ENCODE measurements at places on chromosomes 11 and 22.
A peak's percentile ranks its signal among the peaks of the same experiment; 100 is the strongest.

DNA sequence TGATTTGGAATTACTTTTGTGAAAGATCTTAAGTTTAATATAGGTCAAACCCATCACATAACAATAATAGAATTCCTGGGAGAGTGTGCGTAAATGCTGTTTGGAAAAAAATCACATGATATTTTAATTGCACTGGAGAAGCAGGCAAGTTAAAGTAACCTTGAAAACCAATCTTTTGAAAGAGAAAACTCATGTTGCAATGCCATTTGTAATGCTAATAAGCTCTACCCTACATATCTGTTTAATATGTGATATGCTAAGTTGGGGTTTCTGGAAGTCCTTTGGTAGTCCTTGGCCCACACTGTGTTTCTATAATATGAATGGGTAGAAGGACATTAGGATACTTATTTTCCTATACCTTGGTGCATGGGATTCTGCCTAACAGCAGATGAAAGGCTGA, 370.4 kb downstream of the DDX10 start:
- DNase-seq: no peak

GRCh38 chr11:91776655-91777054, 448.0 kb upstream of the FAT3 start:
- no peak for DNase-seq

GRCh38 chr11:107999759-108000455, 8.8 kb upstream of the CUL5 start:
- DNase-seq: peak; percentile 19

- no peak for DNase-seq
Observed at GRCh38 chr11:15038963-15039362, 34.4 kb upstream of the CALCB start.

GRCh38 chr11:60910281-60910687, 3.7 kb upstream of the TMEM109 start:
- DNase-seq: no peak

GRCh38 chr11:57900320-57900719, 123.4 kb upstream of the OR9Q1 start:
- DNase-seq: no peak

- DNase-seq: no peak
Observed at GRCh38 chr22:46084943-46085827, 65.1 kb upstream of the PPARA start.

DNA sequence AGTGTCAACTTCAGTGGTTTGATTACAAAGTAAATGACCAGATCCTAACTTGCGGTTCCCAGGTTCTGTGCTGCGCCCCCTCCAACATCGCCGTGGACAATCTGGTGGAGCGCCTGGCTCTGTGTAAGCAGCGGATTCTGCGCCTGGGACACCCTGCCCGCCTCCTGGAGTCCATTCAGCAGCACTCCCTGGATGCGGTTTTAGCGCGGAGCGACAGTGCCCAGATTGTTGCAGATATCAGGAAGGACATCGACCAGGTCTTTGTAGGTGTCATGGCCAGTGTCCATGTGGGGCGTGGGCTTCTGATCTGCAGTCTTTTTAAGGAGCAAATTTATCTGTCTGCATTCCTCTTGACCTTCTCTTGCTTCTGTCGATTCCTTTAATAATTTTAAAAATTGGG, 11.1 kb downstream of the IGHMBP2 start:
- no peak for DNase-seq

GRCh38 chr22:38109371-38110001, 998 bp downstream of the BAIAP2L2 start:
- no peak for DNase-seq

GRCh38 chr11:1881442-1882264, 10.0 kb downstream of the PRR33 start:
- DNase-seq: no peak

GRCh38 chr11:83674102-83674896, 388.1 kb upstream of the CCDC90B start:
- DNase-seq: no peak

DNA sequence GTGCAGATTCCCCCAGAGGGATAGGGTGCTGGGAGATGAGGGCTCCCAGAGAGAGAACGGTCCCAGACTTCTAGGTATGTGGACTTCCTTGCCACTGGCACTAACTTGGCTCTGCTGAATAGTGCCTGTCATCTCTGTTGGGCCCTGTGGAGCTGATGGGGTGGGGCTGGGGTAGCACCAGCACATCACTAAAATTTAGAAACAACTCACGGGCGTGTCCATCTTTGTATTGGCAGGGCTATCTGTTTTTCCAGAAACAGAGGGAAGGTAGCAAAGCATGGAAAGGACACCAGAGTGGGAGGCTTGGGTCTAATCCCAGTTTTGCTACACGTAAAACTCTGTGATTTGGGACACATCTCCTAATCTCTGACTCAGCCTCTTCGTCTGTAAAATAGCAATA, 25.8 kb downstream of the SWAP70 start:
- no peak for DNase-seq

- no peak for DNase-seq
Observed at GRCh38 chr11:69816671-69817070, 2.5 kb downstream of the FGF3 start.

DNA sequence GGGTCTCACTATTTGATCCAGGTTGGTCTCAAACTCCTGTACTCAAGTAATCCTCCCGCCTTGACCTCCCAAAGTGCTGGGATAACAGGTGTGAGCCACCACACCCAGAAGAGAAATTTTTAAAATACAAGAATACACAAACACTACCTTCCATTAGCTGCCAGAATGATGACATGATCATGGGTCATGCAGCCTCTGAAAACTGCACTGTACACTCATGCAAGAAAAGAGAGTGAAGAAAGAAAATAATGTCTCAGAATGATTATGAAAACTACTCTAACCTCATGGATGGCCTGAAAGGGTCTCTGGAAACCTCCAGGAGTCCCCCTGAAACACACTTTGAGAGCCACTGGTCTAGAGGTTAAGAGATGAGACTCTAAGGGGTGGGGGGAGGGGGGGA, 18.8 kb downstream of the VPS37C start:
- no peak for DNase-seq

GRCh38 chr22:37663521-37664140, 5.1 kb downstream of the PDXP start:
- no peak for DNase-seq

DNA sequence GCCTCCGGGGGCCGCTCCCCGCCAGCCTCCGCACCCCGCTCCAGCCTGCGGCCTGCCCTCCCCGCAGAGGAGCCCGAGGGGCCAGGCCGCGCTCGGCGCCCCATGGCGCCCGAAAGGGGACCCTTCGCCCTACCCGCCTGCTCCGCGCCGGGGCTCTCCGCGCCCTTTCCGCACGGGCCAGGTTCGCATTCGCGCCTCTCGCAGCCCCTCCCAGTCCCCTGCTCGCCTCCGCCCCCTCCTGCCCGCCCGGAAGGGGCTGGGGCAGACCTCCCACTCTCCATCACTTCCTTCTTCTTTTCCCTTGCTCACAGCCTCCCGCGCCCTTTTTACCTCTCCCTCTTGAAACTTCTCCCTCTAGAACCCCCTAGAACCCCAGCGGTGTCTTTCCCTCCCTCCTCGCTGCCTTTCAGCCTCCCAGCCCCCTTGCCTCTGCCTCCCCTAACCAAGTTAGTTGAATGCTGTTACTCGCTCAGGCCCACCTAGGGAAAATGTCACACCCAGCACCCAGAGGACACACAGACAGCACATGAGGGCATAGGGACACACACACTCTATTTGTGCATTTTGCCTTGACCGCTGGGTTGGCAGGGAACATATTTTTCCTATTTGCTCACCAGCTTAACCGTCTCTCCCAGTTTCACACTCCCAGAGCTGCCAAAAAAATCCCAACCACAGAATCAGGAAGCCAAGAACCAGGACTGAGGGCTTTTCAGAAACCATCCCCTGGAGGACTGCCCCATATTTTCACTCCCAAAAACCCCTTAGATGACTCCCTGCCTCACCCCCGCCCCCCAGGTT, at the start of gene SLC43A3:
TSS of gene SLC43A3 (minus strand) at position 193 of the 798 bp plus-strand sequence. CDS start 949 bp downstream, outside the sequence.
- DNase-seq: peak; percentile 88

- DNase-seq: no peak
Observed at GRCh38 chr22:50524676-50525103, 708 bp downstream of the SCO2 start.

DNA sequence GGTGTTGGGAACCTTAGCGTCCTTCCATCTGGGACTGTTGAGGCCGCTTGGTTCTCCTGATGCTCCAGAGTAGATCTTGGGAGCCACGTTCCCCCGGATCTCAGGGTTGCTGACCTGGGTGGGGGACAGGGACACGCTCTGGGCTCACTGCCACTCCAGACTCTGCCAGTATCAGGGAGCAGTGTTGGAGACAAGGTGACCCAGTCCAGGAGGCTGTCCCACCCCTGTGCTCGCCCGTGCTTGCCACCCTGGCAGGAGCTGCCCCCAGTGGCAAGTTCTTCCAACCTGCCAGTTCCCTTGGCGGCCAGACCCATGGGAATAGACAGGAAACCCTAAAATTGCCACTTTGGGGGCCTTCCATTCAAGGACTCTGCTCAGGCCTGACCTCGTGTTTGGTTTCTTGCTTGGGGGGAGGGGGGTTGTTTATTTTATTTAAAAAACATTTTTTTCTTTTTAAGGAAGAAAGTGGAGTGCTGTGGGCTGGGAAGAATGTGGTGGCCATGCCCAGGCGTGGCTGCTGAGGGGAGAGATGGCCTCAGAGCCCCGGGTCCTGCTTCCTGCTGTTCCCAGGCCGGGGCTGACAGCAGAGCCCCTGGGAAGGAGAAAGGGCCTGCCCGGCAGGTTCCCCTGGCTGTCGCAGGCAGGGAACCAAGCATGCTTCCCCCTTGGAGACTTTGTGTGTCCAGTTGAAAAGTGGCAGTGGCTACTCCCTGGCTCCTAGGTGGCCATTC, 7.2 kb downstream of the GRK2 start:
- DNase-seq: no peak

DNA sequence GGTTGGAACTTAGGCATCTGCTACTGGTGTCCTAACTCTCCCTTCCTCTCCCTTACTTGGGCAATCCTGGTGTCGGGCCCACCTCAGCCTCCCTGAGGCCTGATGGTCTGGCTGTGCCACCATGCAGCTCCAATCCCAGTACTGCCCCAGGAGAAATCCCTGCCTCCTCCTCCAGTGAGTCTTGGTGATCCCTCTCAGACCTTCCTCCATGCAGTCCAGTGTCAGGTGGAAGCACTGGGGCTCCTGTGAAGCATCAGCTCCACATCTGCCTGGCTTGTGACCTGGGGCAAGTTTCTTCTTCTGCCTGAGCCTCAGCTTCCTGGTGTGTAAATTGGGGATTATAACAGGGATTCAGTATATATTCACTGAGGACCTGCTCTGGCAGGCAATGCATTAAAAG, 1.8 kb upstream of the PELI3 start:
- no peak for DNase-seq

GRCh38 chr22:46275455-46276122, 7.8 kb downstream of the TTC38 start:
- DNase-seq: no peak

DNA sequence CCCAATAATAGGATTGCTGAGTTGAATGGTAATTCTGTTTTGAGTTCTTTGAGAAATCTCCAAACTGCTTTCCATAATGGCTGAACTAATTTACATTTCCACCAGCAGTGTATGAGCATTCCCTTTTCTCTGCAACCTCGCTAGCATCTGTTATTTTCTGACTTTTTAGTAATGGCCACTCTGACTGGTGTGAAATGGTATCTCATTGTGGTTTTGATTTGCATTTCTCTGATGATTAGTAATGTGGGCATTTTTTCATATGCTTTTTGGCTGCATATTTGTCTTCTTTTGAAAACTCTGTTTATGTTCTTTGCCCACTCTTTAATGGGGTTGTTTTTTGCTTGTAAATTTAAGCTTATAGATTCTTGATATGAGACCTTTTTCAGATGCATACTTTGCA, 97.4 kb downstream of the FDX1 start:
- DNase-seq: no peak

Measured in stimulated activated CD4-positive, alpha-beta T cell treated with anti-CD3 and anti-CD28 coated beads, Interleukin-2, amount 100 ng/mL, for 24 hours (primary cell).